ENCODE measurements at places on chromosomes 2 and 18. TPM values are rescaled to one million over a fixed set of nuclear protein-coding genes. Genes with fewer than 3 reads are reported as not detected.

SPC25 gene
- total RNA-seq: 15.8 TPM

TEX44 gene
- not detected for total RNA-seq

CFLAR gene
- 109 TPM for total RNA-seq

CBLN2 gene
- total RNA-seq: 0.42 TPM

GALNT5 gene
- 2.0 TPM for total RNA-seq

AQP12A gene
- total RNA-seq: not detected

CCDC74B gene
- 6.4 TPM for total RNA-seq

PLEKHH2 gene
- 2.5 TPM for total RNA-seq

Data from A549 treated with Mapracorat at 1 μM for 4 hours (cell line).